ENCODE measurements at places on chromosomes 16 and 17. TPM values are rescaled to one million over a fixed set of nuclear protein-coding genes. Genes with fewer than 3 reads are reported as not detected.

GEMIN4 gene
- total RNA-seq, result 26.7 TPM

GRCh38 chr17:48012151-48012520, 25.5 kb downstream of the COPZ2 start:
- no peak for DNase-seq

CDK3 gene
- total RNA-seq, result 10.7 TPM

GRCh38 chr16:87874639-87875427, 5.5 kb upstream of the SLC7A5 start:
- DNase-seq, result no peak

DNA sequence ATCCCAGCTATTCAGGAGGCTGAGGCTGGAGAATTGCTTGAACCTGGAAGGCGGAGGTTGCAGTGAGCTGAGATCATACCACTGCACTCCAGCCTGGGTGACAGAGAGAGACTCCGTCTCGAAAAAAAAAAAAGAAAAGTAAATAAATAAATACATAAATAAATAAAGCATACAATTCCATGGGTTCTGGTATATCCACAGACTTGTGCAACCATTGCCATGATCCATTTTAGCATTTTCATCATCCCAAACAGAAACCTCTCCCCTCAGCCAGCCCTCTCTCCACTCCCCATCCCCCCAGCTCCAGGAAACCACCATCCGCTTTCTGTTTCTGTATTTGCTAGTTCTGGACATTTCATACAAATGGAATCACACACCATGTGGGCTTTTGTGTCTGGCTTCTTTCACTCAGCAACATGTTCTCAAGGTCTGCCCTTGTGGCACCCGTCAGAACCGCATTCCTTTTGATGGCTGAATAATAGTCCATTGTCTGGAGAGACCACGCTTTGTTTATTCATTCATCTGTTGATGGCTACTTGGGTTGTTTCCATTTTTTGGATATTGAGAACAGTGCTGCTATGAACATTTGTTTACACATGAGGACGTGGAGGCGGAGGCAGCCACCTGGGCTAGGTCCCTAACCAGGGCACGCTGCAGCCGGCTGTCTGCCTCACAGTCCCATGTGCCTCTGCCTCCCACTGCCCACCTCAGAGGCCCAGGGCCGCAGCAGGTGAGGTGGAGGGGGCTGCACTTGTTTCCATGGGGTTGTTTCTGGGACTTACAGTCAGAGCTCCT, 76.2 kb downstream of the NT5M start:
- DNase-seq, result no peak

DNA sequence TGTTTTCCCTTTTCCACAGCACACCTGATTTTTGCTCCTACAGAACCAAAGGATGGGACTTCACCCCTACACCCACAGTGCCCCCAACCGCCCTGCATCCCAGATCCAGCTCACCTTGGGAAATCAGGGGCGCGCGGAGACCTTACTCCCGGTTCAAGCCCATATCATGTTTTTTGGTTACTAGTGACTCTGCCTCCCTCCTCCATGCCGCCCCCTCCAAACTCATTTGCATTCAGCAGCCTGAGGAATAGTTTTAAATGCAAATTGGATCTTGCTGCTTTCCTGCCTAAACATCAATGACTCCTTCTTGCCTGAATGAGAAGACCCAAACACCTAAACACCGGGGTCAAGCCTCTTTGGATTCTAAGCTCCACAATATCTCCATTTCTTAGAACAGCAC, 331.8 kb downstream of the TMEM114 start:
- DNase-seq, result no peak

DNA sequence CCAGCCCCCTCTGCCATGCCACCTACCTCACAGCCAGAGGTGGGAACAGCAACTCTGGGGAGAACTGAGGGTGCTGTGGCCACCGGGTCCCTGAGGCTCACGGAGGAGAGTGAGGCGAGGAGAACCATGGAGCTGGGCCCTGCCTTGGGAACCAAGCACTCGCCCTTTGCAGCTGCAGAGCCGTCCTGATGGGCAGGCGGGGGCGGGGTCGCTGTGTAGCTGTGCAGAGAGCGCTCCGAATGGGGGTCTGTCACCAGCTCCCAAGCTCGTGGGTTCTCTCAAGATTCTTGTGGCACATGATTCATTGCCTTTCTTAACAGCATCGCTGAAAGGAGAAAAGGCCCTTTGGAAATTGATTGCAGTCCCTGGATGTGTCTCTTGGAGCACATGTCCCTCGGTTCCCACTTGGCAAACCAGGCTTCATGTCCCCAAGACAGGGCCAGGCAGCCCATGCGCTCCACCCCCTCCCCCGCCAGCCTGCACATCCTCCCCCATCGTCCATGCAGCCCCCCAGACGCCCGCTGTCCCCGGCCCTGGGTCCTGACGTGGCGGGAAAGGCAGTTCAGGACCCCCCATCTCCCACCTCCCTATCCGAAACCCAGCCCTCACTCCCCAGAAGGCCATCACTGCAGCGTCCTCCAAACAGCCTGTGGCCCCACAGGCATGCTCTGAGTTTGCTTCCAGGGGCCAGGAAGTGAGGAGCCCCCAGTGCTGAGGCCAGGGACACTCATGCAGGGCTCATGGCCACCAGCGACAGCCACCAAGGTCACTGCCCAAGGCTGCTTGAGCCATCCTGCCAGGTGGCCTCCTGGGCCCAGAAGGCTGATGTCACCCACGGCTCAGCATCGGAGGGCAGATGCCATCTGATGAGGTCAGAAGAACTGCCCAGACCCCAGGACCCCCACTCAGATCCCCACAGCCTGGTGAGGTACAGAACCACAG, 20.6 kb upstream of the CHMP6 start:
- no peak for DNase-seq

SCARF1 gene
- total RNA-seq, result 16.3 TPM

LRRC46 gene
- 0.31 TPM for total RNA-seq

NGFR gene
- 10.0 TPM for total RNA-seq

SULT1A4 gene
- total RNA-seq, result 3.3 TPM

DPEP3 gene
- total RNA-seq, result not detected

DNA sequence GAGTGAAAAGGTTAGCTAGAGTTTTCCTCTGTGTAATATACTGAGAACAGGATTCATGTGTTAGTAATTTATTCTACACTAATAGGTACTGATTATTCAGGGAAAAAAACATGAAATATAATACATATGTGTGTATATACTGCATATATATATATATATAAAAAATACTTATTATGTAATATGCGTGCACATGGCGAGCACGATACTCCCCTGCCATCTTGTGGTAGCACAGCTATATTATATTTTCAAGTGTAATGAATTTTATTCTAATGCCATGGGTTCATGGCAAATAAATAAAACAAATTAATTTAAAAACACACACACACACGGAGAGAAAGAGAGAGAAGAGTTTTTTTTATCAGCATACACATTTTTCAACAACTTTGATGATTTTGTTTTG, 460.6 kb downstream of the KCNJ2 start:
- DNase-seq, result no peak

DNA sequence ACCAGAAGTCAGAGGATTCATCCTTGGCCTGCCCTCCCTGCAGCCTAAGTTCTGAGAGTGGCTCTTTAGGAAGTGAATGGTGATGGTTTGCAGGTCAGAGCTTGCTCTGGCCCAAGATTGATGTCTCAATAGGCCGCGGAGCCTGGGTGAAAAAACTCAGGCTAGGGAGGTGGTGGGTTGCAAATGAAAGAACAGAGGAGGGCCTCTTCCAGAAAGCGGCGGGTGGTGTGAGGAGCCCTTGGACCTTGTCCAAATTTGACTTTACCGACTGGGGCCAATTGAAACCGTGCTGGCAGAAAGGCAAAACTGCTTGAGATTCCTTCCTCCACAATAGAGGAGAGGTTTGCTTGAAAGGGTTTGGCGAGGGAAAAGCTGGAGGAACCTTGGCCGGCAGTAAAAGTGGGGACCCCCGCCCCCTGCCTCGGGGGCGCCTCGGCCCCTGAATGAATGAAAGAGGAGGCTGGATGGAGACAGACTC, 331.3 kb downstream of the SEC14L1 start:
- DNase-seq, result peak; percentile 74

DNA sequence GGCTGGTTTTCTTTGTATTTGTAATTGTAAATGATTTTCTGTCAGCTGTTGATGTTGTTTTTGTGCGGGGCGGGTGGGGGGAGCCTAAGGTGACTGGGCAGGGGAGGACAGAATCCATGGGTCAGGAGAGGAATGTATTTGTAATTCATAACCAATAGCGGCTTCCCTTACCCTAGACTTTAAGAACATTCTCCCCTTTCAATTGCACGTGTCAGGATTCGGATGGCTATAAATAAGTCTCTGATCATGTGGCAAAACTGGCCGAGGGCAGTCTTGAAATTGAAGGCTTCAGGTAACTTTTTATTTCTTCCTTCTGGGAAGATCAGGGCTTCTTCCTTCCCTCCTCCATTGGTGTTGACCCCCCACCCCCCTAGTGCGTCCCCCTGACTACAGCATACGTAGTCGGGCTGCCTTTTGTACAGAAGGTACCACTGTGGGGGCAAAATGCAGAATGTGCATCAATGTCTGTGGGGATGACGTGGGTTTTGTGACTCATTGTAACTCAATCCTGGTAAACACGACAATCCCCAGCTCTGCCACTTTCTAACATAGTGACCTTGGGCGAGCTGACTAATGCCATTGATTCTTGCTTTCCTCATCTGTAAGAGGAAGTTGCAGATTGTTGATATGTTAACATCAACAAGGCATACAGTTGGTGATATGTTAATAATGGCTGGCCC, 16.2 kb downstream of the MARCHF10 start:
- no peak for DNase-seq

TRAF4 gene
- total RNA-seq, result 186 TPM

DNA sequence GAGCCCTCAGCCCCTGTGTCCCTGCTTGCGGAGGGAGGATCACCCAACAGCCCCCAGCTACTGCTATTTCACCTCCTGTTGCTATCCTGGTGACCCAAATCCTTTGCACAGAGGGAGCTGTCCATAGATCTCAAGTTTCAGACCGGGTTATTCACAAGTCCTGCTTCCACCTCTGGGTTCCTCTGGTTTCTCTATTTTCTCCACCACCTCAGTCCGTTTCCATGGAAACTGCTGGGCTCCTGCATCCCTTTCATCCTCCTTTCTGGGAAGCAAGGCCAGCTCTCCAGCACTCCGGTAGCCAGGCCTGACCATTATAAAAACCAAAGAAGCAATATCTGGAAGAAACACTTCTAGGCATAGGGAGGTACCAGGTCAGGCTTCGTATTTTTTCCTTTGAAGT, 4.8 kb upstream of the CALB2 start:
- no peak for DNase-seq

KRT9 gene
- total RNA-seq, result not detected

SLFN14 gene
- total RNA-seq, result not detected

GRCh38 chr16:65509172-65509571, 387.3 kb upstream of the CDH11 start:
- no peak for DNase-seq

DNA sequence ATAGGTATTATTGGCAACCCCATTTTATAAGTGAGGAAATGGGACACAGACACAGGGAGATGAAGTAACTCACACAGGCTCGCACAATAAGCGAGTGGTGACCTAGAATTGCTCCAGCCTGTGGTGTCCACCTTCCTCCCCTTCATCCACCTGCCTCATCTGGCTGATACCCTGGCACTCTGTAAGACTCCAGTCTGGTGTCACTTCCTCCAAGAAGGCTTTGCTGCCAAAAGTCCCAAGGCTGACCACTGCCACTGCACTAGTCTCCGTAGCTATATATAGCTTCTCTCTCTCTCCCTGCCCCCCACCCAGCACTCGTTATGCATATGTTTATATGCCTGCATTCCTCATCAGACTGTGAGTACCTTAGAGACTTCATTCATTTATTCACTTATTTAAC, 66.1 kb upstream of the SREBF1 start:
- no peak for DNase-seq

- DNase-seq, result no peak
Observed at GRCh38 chr16:84782846-84783245, 36.9 kb upstream of the CRISPLD2 start.

DNA sequence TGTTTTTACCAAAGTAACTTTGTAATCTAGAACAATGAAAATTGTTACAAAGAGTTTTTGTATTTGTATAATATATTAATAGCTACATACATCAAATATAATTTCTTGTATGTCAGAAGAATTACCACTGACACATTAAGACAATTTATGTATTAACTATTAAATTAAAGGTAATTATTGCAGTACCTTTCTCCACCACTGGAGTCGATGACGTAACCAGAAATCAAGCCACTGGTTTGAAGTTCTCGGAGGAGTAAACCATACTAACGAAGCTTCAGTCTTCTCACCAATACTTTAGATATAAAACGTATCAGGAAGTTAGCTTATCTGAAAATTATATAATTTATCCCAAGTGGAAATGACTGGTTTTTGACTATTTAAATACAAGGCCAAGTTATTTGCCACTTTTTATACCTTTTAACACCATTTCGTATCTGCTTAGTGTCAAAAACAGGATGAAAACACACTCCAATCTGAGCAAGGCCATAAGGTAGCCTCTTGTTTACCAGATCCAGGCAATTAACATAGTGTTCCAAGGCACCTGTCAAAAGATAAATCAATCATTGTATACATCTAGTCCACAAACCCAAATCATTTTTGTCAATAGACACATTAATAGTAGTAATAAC, 4.3 kb downstream of the POLG2 start:
- no peak for DNase-seq

GRCh38 chr16:72740347-72740746, 307.6 kb downstream of the ZFHX3 start:
- DNase-seq, result no peak

- DNase-seq, result no peak
Observed at GRCh38 chr16:56748826-56749225, 18.9 kb downstream of the NUP93 start.

- DNase-seq, result no peak
Observed at GRCh38 chr17:76318586-76318985, 10.5 kb upstream of the QRICH2 start.

GRCh38 chr16:85364323-85365040, 248.6 kb upstream of the GSE1 start:
- no peak for DNase-seq

ZNF768 gene
- 37.6 TPM for total RNA-seq

- DNase-seq, result peak; percentile 60
Observed at GRCh38 chr16:79132701-79133100, 467.8 kb downstream of the MAF start.

DNA sequence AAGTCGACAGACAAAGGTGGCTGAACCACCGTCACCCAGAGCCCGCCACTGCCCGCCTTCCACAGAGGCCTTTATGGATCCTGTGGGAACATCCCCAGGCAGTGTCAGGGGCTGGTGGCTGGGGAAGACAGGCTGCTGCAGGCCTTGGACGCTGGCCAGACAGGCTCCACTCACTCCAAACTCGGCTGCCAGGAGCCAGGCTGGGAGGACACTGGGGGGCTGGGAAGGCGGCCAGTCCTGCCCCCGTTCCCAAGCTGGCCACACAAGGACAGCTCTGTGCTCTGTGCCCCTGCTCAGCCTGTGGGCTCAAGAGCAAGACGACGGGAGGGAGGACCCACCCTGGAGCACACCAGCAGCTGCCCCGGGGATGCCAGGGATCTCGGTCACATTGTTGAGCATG, 7.6 kb upstream of the LCAT start:
- DNase-seq, result no peak
